Suppressor macrophage treated with lipopolysaccharide for 1 hour (primary cell): ENCODE measurements at places on chromosomes 4 and X.

DNA sequence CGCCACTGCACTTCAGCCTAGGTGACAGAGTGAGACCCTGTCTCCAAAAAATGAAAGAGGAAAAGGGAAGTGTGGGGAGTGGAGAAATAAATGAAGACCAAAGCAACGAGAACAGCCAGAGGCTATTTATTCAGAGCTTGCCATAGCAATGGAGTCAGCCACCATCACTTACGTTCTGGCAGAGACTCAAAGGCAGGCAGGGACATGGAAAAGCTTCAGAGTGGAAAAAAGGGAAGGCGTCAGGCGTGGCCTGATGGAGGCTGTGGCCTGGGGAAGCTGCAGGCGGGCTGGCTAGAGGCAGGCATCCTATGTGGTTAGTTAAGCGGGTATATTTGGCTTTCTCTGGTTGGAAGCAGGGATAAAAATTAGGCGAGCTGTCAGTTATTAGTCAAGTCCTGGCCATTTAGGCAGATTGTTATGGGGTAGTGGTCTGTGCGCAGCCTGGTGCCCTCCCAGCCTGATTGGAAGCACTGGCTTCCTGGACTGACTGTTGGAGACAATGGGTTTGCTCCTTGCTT is 73.3 kb downstream of the DCTD start:
- DNase-seq: no peak

DNA sequence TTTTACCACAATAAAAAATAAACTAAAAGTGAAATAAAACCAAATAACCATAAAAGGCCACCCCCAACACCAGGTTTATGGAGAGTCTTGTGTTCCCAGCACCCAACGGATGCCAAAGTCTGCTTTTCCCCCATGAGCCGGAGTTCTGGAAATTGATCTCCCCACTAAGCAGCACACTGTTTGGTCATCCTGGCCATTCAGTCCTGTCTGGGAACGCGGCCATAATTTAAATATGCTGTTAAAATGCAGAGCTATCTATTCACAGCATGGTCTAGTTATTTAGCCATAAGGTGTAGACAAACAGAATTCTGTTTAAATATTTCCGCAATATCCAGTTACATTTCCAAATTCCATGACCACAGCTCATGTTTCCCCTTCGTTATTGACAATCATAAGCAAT is 129.6 kb upstream of the TBL1X start:
- DNase-seq: no peak

- DNase-seq: no peak
Measured at GRCh38 chr4:178165951-178166308, 723.7 kb upstream of the AGA start.

GRCh38 chr4:108144451-108144850 is 24.3 kb downstream of the LEF1 start:
- no peak for DNase-seq

DNA sequence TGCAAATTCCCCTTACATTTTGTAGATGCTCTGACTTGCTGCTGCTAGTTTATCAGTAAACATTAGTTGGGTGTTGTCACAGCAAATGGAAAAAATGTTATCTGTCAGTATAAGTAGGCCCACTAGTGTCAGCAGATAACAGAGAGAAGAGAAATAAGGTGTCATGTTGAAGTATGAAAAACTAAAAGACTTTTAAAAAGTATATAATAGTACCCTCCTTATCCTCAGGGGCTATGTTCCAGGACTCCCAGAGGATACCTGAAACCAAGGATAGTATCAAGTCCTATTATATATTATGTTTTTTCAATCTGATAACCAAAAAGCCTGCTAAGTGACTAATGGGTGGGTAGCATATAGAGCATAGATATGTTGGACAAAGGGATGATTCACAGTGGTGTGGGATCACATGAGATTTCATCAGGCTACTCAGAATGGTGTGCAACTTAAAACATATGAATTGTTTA is 11.6 kb upstream of the BMP2K start:
- peak; percentile 78 for DNase-seq

DNA sequence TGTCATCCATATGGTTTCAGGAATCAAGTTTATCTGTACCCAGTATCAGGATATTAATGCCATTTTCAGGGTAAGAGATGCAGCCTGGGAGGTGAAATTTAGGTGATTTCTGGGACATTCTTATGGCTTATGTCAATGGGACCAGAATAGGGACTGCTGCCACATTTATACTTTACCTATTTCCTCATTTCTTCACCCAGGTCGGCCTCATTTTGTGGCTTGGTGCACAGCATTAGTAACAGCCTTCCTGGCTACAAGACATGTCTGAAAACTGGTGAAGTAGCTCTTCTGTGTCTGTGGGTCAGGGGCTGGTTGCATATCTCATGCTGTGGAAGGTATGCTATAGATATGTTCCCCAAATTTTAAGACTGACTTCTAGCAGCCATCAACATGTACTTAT is 284.8 kb downstream of the AFF2 start:
- DNase-seq: no peak

- DNase-seq: no peak
Measured at GRCh38 chrX:37684426-37684825, 1.2 kb upstream of the XK start.

DNA sequence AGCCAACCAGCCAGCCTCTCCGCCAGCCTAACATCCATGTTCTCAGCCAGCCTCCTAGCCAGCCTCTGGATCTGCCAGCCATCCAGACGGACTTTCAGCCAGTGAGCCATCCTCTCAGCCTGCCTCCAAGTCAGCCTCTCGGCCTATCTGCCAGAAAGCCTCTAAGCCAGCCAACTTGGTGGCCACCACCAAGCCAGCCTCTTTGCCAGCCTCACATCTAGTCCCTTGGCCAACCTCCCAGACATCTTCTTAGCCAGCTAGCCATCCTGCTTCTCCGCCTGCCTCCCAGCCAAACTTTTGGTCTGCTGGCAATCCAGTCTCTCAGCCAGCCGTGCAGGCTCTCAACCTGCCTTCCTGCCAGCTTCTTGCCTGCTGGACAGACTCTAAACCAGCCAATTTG is 16.4 kb upstream of the ARAP2 start:
- DNase-seq: no peak

- peak; percentile 50 for DNase-seq
Measured at GRCh38 chr4:109990261-109991257, 77.9 kb downstream of the EGF start.

DNA sequence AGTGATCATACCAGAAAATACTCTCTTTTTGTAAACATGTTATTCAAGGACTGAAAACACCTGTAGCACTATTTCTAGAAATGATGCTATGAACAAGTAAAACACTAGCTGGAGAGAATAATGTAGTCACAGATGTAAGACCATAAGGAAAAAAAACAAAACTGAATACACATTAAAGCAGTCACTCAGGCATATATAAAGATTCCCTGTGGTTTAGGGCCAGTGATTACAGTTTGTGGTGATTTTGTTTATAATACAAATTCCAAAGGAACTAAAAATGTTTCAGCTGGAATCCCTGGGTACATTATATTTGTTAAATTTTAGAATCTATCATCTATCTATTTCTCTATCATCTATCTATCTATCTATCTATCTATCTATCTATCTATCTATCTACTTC is 777.8 kb upstream of the FRG1 start:
- no peak for DNase-seq

GRCh38 chr4:6728320-6729029 is 12.5 kb downstream of the BLOC1S4 start:
- DNase-seq: no peak

DNA sequence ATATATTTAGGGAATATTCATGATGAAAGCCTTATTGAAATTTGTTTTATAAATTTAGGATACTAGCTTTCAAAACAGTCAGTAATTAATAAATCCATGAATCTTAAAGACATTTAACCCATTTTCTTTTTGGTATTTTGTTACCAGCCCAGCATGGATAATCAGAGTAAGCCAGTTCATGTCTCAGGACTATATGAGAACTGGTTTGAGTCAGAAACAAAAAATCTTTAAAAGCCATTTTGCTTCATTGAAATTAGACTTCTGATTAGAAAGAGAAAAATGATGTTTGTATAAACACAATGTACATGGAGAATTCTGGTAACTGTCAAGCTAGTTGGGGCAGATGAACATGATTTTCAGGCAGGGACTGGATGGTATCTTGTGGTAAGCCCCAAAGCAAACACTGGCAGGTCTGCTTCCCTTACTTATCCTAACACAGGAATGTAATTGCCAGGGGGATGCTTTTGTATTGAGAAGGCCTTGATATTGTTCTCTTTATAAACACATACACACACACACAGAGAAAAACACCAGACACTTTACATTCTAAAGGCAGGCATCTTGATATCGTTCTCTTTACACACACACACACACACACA is 9.4 kb downstream of the ARHGAP10 start:
- no peak for DNase-seq

DNA sequence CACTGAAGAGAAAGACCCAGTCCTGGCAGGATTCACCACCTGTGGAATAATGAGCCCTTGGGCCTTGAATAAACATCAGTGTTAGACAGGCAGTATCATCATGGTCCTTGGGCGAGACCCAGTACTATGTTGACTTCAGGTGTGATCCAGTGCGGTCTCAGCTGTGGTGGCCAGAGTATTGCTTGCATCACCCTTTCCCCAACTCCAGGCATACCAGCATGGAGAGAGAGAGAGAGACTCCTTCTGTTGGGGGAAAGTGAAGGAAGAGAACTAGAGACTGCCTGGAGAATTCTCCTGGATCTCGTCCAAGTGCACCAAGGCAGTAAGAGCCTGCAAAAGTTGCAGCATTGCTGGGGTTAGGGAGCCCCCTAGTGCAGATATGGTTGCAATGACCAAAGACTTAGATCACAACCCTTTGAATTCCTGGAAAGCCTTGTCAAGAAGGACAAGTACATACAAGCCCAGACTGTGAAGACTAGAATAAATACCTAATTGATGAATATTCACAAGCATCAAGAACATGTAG is 61.1 kb upstream of the VAMP7 start:
- peak; percentile 74 for DNase-seq

DNA sequence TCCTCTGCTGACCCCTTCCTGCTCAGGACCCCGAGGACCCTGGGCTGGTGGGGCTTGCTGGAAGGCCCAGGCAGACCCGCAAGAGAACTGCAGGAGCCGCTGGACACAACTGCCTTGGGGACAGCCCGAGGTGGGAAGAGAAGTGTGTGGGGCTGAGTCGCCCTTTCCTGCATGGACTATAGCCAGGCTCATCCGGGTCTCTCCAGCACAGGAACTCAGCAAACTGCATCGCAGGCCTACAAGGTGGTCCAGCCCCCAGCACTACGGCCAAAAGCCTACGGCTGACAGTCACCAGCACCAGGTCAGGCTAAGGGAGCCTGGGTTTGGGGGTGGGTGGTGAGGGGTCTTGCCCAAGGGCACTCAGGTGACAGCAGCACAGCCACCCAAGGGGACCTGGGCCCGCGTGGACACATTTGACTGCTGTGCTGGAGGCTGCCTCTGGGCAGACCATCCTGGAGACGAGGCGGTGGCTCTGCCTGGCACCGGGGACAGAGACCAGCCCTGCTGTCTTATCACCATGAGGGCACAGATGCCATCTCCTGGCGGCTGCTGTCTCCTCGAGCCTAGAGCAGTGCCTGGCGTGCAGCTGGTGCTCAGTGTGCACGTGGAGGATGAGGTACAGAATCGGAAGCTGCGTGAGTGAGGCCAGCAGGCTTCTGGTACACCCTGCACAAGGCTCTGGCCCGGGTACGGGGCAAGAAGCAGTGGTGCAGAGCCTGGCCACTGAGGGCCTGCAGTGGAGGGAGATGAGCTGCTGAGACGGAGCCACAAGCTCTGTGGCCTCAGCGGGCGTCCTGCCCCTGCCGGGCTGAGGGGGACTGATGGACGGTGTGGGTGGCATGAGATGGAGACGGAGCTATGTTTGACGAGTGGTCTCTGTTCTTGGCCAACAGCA is 15.1 kb downstream of the LRPAP1 start:
- DNase-seq: no peak

DNA sequence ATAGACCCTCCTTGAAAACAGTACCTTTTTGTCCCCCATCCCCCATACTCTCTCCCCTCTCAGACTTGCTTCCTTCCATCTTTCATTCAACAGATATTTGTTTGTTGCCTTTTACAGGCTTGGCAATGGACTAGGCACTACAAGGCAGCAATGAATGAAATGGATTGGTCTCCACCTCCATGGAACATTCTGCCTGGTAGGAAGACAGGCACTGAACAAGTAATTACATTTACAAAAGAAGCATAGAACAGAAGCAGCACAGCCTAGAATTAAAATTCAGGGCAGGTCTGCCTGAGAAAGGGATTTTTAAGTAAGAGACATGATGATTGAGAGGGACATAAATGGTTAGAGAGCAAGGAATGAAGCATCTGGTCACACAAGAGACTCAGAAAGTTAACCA is 346.1 kb downstream of the GRXCR1 start:
- no peak for DNase-seq

- peak; percentile 99 for DNase-seq
Measured at GRCh38 chr4:184514121-184514988, 40.0 kb upstream of the IRF2 start.

GRCh38 chrX:135632353-135632752 is 81.1 kb upstream of the CT45A1 start:
- peak; percentile 10 for DNase-seq

DNA sequence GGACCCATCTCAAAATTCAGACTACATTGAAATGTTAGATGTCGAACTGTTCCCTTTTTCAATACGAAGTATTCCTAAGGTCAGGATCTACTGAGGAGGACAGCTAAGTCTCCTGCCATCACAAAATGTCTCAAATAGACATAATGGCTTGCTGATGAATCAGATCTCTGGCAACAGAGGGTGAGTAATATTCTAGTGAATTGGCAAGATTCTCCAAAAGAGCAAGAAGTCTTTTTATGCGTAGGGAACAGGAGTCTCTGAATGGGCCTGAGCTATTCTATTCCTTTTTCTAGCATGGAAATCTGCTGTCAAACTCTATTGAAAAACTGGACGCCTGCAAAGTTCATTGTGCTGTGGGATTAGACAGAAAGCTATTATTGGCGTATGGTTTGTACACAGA is 145.4 kb downstream of the FNIP2 start:
- peak; percentile 36 for DNase-seq

DNA sequence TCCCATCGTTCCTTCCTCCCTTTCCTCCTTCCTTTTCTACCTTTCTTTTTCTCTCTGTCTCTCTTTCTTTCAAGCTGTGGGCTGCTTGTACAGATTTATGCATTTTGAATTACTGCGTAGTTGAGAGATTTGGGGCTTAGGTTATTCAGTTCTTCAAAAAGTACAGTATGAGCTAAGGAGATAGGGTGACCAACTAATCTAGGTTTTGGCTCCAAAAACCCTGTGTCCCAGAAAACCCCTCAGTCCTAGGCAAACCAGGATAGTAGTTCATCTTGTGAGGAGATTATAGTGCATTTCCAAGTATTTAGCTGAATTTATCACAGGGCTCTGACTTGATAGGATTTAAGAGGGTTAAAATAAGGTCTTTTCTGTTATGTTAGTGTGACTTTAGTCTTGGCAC is 64.5 kb downstream of the NFKB1 start:
- DNase-seq: peak; percentile 47

DNA sequence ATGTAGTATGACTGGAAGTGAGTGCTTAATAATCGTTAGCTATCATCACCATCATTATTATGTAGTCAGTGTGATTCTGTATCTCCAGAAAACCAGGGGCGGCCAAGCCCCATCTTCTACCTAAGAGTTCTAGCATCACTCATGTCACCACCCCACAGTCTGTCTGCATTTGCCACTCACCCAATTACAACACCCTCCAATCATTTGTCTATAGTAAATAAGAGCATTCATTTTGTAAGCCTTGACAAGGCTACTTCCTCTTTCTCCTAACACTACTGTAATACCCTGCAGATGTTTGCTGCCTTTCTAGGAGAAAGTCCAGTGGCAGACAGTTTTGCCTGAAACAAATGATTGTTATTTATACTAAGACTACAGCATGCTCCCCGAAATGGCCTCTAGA is 15.8 kb upstream of the IL21 start:
- no peak for DNase-seq

- DNase-seq: no peak
Measured at GRCh38 chrX:2508648-2509335, 8.0 kb upstream of the DHRSX start.
